ENCODE measurements at places on chromosomes 6 and 20.

DNA sequence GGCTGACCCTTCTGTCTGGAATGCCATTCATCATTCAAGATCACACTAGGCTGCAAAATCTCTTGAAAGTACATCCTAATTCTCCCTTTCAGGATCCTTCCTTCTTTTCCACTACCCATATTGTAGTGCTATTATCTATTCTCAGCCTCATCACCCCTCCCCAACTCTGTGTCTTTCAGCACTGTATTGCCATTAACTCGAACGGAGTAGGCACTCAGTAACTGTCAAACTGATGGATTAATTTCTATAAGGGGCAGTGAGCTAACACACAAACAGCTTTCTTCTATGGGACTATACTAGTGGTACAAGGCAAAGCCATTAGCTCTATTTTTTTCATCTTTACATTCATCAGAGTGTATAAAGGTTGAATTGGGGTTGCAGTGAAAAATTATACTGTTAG is 46.6 kb downstream of the LAMA4 start:
- no peak overlapping the region for H3K27ac ChIP-seq
- H3K27me3 ChIP-seq, result no peaks in the 10 kb centered on the region
- H3K4me1 ChIP-seq, result peaks cover 47% of the 10 kb centered on the region
- H3K4me3 ChIP-seq, result no peak overlapping the region

- no peak overlapping the region for H3K4me3 ChIP-seq
- peaks cover 29% of the 10 kb centered on the region for H3K36me3 ChIP-seq
- DNase-seq, result no peak
- H3K27ac ChIP-seq, result no peak overlapping the region
Measured at GRCh38 chr6:636488-636887, 20.4 kb downstream of the HUS1B start.

DNA sequence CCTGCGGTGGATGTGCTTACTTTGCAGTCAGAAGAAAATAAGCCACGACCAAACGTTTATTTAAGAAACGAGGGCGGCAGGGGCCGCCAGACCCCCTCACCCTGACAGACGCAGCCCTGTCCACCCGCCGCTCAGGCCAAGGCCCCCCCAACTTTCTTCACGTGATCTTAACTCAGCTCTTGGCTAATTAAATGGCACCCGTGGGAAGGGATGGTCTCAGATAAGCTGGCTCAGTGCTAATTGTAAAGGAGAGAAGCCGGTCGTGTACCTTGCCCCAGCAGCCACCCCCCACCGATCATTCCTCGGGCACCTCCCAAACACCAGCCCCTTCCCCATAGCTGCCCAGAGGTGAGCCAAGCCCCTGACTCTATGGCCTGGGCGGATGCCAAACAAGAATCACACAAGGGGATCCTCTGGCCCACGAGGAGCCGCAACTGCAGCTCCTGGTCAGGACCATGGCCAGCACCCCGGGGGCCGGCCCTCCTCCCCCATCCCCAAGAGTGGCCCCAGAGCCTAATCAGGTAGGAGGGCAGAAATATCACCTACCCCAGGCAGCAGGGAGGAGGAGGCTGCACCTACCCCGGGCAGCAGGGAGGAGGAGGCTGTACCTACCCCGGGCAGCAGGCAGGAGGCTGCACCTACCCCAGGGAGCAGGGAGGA is 11.2 kb downstream of the KCNQ2 start:
- no peak overlapping the region for H3K4me3 ChIP-seq
- H3K27me3 ChIP-seq, result no peaks in the 10 kb centered on the region
- peak; percentile 72 for DNase-seq
- no peak overlapping the region for H3K27ac ChIP-seq

DNA sequence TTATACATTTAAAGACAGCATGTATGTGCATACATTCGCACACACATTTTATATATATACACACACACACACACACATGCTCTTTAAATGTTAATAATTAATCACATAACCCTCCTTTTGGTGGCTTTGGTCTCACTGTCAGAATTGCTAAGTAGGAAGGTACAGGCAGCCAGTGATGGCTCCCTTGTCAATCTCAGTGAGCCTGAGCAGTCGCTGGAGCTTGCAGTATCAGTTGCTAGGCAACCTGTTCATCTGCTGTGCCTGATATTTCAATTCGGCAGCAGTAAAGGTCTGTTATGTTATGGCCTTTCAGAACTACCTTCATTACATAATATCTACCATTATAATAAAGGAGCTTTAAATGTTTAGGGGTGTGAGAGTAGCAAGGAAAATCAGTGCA is 374.3 kb downstream of the LMBRD1 start:
- no peak overlapping the region for H3K27ac ChIP-seq
- H3K27me3 ChIP-seq, result no peaks in the 10 kb centered on the region
- peaks cover 12% of the 10 kb centered on the region for H3K4me1 ChIP-seq
- no peak overlapping the region for H3K4me3 ChIP-seq
- H3K36me3 ChIP-seq, result no peaks in the 10 kb centered on the region
- no peak for DNase-seq

DNA sequence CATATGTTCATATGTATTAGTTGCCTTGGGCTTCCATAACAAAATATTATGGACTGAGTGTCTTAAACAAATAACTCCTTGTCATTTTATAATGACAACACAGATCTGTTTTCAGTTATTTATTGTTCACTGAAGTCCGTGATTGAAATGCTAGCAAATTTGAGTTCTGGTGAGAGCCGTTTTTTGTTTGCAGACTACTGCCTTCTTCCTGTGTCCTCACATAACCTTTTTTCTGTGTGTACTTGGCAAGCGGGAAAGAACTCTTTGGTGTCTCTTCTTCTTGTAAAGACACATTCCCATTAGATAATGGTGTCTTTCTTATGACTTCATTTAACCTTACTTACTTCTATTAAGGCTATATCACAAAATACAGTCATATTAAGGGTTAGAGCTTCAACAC is 482.9 kb upstream of the EYS start:
- DNase-seq, result no peak
- no peak overlapping the region for H3K27ac ChIP-seq
- H3K36me3 ChIP-seq, result peaks cover 17% of the 10 kb centered on the region
- peaks cover 7% of the 10 kb centered on the region for H3K4me1 ChIP-seq
- no peak overlapping the region for H3K4me3 ChIP-seq

DNA sequence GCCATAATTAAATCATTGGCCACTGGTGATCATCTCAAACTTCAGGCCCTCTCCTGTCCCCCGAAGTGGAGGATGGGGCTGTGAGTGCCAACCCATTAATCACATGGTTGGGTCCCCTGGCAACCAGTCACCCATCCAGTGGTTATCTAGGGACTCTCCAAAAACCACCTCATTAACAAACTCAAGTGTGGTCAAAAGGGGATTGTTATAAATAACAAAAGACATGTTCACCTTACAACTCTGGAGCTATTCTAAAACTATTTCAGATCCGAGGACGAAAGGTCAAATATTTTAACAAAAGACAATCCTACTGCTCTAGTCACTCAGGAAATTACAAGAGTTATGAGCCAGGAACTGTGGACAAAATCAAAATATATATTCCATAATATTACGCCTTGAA is 95.5 kb upstream of the PRND start:
- no peak for DNase-seq
- no peaks in the 10 kb centered on the region for H3K27me3 ChIP-seq
- peaks cover 13% of the 10 kb centered on the region for H3K36me3 ChIP-seq
- peaks cover 8% of the 10 kb centered on the region for H3K4me1 ChIP-seq

GRCh38 chr6:153958860-153959259 is 80.2 kb upstream of the OPRM1 start:
- H3K4me3 ChIP-seq, result no peak overlapping the region
- H3K4me1 ChIP-seq, result peaks cover 26% of the 10 kb centered on the region
- H3K27ac ChIP-seq, result no peak overlapping the region
- H3K27me3 ChIP-seq, result no peaks in the 10 kb centered on the region

GRCh38 chr6:154848580-154848979 is 115.4 kb downstream of the SCAF8 start:
- no peaks in the 10 kb centered on the region for H3K36me3 ChIP-seq
- no peak overlapping the region for H3K4me3 ChIP-seq
- no peak for DNase-seq
- H3K27me3 ChIP-seq, result no peaks in the 10 kb centered on the region
- peaks cover 32% of the 10 kb centered on the region for H3K4me1 ChIP-seq

DNA sequence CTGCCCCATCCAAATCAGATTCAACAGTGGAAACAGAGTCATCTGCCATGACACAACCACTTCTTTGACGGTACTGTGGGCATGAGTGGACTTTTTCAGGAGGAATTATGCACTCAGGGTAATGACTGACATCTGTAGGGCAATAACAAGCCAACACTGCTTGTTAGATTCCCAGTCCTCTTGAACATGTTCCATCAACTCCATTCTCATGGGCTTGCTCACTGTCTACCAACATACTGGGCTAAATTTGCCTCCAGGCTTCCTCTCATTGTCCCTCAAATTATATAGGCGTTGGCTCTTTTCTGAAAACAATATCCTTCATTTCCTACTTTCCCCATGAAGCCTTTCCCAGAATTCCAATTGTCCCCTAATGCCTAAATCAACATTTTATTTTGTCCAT is 43.1 kb downstream of the ANKEF1 start:
- no peak overlapping the region for H3K4me3 ChIP-seq
- H3K36me3 ChIP-seq, result no peaks in the 10 kb centered on the region
- no peaks in the 10 kb centered on the region for H3K27me3 ChIP-seq
- no peaks in the 10 kb centered on the region for H3K4me1 ChIP-seq
- no peak overlapping the region for H3K27ac ChIP-seq

DNA sequence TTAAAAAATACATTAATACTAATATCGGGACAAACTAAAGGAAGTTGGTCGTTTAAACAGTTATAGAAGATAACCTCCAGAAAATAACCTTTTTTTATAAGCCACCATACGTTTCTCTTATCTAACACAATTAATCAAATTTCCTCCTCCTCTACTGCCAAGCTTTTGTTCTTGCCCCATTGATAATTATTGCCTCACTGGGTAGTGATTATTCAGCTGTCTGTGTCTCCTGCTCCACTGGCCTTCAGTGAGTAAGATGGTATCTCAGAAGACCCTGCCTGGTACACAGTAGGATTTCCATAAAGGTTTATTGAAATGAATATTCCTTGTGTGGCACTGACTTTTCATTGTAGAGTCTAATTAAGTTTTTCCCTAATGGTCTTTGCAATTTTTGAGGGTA is 165.5 kb upstream of the SCGN start:
- no peak overlapping the region for H3K27ac ChIP-seq
- H3K4me3 ChIP-seq, result no peak overlapping the region
- DNase-seq, result no peak
- H3K4me1 ChIP-seq, result peaks cover 22% of the 10 kb centered on the region
- H3K36me3 ChIP-seq, result peaks cover 4% of the 10 kb centered on the region

DNA sequence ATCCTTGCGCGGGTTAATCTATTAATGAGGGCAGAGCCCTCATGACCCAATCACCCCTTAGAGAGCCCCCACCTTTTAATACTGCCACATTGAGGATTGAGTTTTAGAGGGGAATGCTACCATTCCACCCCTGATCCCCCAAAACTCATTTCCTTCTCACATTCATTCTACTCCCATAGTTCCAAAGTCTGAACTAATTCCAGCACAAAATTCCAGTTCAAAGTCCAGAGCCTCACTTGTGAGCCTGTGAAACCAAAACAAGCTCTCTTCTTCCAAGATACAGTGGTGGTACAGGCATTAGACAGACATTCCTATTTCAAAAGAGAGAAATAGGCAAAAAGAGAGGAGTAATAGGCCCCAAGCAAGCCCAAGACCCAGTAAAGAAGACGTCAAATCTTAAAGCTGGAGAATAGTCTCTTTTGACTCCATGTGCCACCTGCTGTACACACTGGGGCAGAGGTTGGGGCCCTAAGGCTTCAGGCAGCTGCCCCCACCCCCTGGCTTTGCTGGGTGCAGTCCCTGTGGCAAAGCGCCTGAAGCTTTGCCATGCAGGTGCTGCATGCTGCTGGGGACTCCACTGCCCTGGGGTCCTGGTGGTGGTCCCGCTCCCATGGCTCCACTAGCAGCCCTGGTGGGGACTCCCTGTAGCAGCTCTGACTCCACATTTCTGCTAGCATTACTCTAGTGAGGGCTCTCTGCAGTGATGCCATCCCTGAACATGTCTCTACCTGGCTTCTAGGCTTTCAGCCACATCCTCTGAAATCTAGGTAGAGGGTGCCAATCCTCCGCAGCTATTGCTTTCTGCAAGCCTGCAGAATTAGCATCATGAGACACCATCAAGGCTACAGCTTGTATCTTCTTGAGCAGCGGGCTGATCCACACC is 41.3 kb downstream of the RSPH3 start:
- H3K27ac ChIP-seq, result no peak overlapping the region
- H3K36me3 ChIP-seq, result no peaks in the 10 kb centered on the region
- H3K4me3 ChIP-seq, result no peak overlapping the region
- H3K4me1 ChIP-seq, result 0 out of 2 replicates have a peak, but pooled peaks cover 4% of the 10 kb centered on the region

DNA sequence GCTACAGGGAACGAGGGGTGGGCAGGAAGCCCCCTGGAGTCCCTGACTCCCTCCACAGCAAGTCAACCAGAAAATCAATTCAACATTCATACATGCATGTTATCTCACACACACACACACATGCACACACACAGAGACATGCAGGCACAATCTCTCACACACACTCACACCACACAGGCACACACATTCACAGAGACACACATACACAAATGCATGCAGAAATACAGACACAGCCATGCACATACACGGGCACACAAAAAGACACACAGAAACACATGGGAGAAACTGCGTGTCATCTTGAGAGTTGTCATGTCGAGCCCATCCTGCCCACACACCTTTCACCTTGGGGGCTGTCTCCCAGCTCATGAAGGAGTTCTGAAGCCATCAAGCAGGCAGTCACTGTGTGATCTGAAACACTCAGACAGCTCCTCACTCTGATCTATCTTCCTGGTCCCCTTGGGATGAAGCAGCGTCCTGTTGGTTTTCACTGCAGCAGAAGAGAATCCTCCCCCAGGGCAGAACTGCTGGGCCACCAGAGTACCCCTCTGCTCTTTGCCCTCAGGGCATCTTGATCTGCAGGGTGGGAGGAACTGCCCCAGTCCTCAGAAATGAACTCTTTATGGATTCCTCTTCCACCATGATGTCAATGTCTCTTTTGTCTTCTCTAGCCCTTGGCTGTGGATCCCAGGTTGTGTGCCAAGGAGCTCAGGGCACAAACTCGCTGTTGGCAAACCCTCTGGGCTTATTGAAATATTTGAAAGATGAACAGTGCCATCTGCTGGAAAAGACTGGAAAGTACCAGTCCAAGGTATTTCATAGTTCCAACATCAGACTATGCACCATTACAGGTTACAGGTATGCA is 8.8 kb downstream of the RAET1L start:
- no peak overlapping the region for H3K27ac ChIP-seq
- H3K4me3 ChIP-seq, result no peak overlapping the region

- peak overlapping the region; percentile 63 for H3K27ac ChIP-seq
- H3K27me3 ChIP-seq, result no peaks in the 10 kb centered on the region
- no peaks in the 10 kb centered on the region for H3K36me3 ChIP-seq
- no peak for DNase-seq
- H3K4me3 ChIP-seq, result no peak overlapping the region
- H3K4me1 ChIP-seq, result peaks cover 31% of the 10 kb centered on the region
Measured at GRCh38 chr6:148508401-148509041, 165.9 kb downstream of the SASH1 start.

- H3K4me1 ChIP-seq, result no peaks in the 10 kb centered on the region
- no peak for DNase-seq
- no peak overlapping the region for H3K27ac ChIP-seq
- no peak overlapping the region for H3K4me3 ChIP-seq
Measured at GRCh38 chr20:59152559-59153354, 10.9 kb upstream of the ZNF831 start.

- H3K27me3 ChIP-seq, result no peaks in the 10 kb centered on the region
- no peak for DNase-seq
- H3K4me3 ChIP-seq, result no peak overlapping the region
- peaks cover 7% of the 10 kb centered on the region for H3K36me3 ChIP-seq
Measured at GRCh38 chr20:52577696-52578095, 386.1 kb upstream of the ZFP64 start.
